GM12865 (cell line): ENCODE measurements at places on chromosomes 11 and 22.

GRCh38 chr11:130454491-130455252 lies 6.2 kb downstream of the ADAMTS15 start:
- no peak for DNase-seq

DNA sequence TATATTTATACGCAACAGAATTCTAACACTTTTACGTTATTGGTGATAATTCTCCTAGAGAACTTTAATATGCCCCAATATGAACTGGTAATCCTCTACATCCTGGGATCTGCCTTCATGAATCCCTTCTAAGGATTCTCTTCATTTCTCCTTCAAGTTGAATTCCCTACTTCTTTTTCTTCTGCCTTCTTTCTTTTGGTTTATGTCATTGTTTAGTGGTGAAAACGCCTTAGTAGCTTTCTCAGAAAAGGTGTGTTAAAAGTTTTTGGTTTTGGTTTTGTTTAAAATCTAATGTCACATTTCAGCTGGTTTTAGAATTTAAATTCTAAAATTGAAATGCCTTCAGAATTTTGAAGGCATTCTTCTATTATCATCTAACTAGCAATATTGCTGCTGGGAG lies 17.7 kb upstream of the RTL6 start:
- no peak for DNase-seq

DNA sequence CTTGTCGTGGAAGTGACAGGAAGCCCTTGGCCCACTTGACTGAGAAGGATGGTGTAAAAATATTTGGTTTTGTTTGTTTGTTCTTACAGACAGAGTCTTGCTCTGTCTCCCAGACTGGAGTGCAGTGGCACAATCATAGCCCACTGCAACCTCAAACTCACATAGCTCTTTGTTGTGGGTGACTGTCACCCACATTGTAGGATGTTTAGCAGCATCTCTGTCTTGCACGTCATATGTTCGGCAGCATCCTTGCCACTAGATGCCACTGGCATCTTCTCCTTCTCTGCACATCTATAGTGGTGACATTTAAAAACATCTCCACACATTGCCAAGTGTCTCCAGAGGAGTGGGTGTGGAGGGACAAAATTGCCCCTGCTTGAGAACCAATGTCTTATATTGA lies 56.8 kb downstream of the PRR5L start:
- DNase-seq = no peak

DNA sequence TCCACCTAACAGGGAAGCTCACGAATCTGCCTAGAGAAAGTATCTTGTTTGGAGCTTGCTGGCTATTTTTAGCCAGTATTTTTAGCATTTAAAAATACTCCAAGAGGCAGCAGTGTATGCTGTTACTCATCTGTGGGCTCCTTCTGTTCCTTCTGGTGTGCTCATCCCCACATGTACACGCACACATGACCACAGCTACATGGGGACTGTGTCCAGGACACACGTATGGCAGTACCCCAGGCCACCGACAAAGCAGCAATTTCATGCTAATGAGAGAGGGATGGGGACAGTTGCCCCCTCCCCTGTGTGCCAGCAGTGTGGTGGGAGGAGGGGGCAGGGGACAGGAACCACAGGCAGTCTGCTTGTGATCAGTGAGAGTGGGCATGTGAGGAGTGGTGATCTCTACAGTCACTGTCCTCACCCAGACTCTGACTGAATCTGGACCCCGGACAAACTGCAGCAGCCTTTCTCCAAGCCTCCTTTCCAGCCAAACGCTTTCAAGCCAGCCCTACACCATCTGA lies 16.4 kb downstream of the USP2 start:
- no peak for DNase-seq

- DNase-seq = no peak
Observed at GRCh38 chr11:27649800-27650199, 50.5 kb downstream of the BDNF start.

- DNase-seq = no peak
Observed at GRCh38 chr11:113992459-113993110, 17.7 kb downstream of the HTR3A start.

- DNase-seq = no peak
Observed at GRCh38 chr22:44603767-44604166, 98.2 kb upstream of the PRR5 start.

DNA sequence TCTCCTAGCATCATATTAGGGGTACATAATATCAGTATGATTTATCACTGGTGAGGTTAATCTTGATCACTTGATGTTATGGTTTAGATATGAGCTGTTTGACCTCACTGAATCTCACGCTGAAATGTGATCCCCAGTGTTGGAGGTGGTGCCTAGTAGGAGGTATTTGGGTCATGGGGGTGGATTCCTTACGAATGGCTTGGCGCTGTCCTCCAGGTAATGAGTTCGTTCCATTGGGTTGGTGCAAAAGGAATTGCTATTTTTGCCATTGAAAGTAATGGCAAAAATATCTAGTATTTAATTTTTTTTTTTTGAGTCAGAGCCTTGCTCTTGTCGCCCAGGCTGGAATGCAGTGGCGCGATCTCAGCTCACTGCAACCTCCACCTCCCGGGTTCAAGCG lies 326.3 kb downstream of the AASDHPPT start:
- DNase-seq = no peak

DNA sequence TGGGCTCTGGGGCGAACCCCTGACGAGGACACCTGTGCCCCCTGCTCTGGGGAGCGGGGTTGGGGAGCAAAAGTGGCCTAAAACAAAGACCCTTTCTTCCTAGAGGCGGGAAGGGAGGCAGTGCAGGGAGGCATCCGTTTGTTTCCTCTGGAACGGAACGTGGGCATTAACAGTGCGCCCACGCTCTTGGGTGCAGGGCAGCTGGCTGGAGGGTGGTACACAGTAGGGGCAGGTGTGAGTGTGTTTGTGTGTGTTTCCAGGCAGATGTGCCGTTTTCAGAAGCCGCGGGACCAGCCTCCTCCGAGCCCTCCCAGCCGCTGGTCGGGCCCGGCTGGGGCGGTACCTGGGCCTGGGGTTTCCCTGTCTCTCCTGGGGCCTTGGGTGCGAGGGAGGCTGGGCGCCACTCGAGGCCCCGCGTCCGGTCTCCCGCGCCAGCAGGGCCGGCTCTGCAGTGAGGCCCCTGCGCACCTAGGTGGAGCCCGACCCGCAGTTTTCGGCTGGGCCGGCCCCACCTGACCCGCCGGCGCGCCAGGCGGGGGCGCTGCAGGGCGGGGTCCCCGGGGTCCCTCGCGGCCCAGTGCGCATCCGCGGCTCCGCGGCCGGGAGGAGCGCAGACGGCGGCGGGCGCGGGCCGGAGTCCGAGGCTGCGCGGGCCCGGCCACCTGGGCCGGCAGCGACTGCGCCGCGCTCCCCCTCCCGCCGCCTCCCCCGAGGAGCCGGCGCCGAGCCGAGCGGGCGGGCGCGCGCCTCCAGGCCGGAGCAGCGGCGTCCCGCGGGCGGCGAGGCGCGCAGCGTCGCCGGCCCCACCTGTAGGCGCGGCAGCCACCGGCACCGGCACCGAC lies 1252.7 kb downstream of the BRD1 start:
- no peak for DNase-seq

DNA sequence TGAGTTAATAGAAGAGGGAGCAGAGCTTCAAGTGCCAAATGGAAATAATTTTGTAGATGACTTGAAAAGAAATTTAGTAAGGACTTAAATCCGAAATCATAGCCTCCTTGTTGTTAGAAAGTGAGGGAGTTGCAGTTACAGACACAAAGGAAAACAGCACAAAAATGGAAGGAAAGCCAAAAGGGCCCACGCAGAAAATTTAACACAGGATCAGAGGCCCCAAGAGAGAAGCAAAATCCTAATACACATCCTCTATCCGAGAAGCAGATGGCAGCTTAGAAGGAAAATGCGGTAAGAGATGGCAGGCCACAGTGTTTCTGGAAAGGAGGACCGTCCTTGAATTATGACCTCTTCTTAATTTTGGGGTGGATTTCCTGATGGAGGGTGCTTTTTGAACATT lies 48.7 kb upstream of the SYT13 start:
- no peak for DNase-seq

- peak; percentile 38 for DNase-seq
Observed at GRCh38 chr11:128830290-128831173, 36.6 kb downstream of the KCNJ1 start.

DNA sequence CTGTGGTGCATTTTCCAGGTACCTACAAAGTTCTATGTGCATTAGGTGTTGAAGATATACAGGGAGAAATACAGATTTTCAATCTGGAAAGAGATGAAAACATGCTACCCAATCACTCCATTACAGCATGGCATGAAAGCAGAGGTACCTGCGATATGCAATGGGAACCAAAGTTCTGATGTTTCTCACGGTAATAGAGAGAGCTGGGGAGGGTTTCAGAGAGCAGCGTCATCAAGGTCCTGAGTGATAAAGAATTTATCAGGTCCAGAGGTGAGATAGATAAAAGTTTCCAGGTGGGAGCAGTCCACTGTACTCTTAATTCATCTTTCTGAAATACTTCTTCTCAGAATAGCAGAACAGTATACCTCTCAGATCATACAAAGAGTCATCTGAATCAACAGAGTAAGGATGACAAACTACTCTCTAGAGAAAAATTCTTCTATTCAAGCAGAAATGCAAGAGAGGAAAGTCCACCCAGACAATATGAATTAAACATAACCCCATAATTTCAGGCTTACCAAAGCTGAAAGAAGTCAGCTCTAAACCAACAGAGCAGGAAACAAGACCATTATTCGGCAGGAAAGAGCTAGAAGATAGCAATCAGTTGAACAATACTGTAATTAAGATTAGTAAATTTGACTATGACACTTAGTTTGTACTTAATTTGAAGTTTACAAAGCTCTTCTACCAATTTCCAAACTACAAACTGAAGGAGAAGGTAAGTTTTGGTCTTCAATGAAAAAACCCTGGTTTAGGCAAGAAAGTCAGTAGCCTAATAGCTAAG lies 12.8 kb downstream of the CTSC start:
- DNase-seq = no peak

- no peak for DNase-seq
Observed at GRCh38 chr11:32071811-32072210, 19.1 kb upstream of the RCN1 start.

GRCh38 chr11:50220651-50221050 lies 188.0 kb downstream of the OR4C45 start:
- no peak for DNase-seq

- DNase-seq = no peak
Observed at GRCh38 chr22:41256254-41257253, 15.8 kb upstream of the CHADL start.

DNA sequence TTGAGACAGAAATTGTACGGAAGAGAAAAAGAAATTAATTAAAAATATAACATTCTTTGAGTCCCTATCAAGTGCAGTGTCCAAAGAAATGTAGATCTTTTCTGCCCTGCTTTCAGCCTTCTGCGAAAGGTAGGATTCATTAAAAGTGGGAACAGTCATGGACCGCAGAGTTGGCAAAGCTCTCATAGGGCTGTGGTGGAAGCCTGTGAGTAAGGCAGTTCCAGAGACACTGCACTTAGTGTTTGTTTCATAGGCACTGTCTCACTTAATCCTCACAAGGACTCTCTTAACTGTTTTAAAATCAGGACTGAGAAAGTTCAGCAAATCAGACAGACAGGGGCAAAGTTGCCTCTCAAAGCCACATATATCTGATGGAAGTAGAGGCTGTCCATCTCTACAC lies 5.5 kb downstream of the MRGPRX2 start:
- DNase-seq = no peak

- peak; percentile 16 for DNase-seq
Observed at GRCh38 chr11:100876815-100877520, 189.9 kb downstream of the ARHGAP42 start.

DNA sequence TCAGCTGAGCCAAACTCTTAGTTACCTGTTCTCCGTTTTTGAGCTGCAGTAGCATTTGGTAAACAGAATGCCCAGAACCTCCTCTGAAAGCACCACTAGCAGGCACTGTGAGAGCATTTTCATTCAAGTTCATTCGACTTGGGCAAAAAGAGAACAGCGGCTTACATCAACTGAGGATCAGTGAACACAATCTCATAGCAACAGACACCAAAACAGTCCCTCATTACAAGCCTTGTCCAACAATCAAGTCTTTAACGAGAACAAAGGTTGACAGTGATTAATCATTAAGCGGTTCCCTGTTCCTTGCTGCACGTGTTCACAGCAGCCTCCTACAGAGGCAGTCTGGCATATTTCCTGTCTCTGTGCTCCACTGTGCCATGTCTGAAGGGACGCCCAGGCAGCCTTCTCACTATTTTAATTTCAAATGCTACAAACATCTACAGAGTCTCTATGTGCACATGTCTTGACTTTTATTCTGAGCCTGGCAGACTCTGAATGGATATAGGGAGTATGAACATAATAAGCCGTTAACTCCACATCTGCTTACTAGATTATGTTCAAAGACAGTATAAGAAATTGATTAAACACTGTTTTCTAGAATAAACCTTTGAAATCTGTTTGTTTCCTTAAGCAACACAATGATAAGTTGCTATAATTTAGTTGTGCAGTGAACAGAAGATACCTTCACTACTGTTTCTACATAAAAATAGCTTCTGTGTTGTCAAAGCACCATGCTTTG lies 88.3 kb upstream of the MTMR2 start:
- DNase-seq = peak; percentile 73

DNA sequence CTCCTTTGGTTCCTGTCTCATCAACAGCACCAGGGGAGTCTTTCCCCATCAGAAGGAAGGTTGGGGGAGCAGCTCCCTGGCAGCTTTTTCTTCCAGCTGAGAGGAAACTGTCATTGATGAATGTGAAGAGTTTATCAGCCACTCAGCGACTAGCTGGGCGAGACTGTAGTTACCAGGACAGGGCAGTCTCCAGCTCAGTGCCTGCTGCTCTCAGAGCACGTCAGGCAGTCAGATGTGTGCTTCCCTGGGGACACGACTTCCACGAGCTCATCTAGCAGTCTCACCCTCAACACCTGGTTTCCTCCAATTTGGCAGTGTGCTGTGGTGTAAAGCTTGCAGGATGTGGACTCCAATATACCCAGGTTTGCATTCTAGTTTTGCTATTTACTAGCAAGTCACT lies 12.5 kb upstream of the C1QTNF4 start:
- DNase-seq = peak; percentile 25

GRCh38 chr11:112722148-112722547 lies 239.1 kb upstream of the NCAM1 start:
- DNase-seq = no peak

- DNase-seq = no peak
Observed at GRCh38 chr11:1305501-1306056, 3.9 kb downstream of the TOLLIP start.

DNA sequence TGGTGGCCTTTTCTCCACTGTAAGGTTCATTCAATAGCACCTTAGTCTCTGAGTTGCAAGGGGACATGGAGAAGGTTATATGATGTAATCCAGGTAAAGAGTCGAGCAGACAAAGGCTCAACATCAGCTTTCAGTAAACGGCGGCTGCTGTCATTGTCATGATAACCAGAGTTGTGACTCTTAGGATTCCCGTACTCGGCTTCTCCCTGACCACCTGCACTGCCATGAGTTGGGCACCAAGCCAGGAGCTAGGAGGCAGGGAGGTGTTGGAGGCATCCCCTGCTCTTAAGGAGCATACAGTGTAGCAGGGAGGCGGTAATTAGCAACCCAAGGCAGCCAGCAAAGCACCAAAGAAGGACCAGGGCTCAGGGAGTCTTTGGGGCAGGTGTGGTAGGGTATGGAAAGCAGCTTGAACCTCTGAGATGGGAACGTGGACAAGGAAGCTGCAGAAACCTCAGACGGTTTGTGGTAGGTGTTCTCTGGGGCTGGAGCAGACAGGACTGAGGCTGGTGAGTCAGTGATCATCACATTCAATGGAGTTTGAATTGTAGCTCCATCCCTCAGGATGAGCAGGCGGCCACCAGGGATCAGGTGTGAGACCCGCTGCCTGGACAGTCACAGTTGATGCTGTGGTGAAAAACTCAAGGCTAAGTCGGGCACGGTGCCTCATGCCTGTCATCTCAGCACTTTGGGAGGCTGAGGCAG lies 31.7 kb downstream of the LIF start:
- no peak for DNase-seq
